Activated CD4-positive, alpha-beta memory T cell treated with anti-CD3 and anti-CD28 coated beads for 36 hours (primary cell): ENCODE measurements at places on chromosomes 1 and 21. TPM values are rescaled to one million over a fixed set of nuclear protein-coding genes. Genes with fewer than 3 reads are reported as not detected.

The CCDC185 gene
- not detected for total RNA-seq

GRCh38 chr21:16082038-16082816 is 352.4 kb downstream of the USP25 start:
- no peaks in the 10 kb centered on the region for H3K4me1 ChIP-seq
- H3K27me3 ChIP-seq, result no peaks in the 10 kb centered on the region
- no peak overlapping the region for H3K4me3 ChIP-seq
- no peak overlapping the region for H3K27ac ChIP-seq

DNA sequence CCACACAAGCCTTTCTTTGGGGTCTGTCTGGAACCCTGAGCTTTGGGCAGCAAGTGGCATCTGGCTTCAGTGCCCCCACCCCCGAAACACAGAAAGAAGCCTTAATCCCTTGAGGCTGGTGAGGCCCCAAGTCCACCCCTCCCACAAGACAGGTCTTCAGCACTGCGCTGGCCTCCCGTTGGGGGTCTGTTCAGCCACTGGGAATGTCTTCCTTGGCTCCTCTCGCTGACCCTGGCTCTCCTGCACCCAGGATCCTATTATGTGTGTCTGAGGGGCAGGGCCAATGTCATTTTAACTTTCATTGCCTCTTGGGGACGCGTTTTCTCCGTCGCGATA is 26.9 kb downstream of the ATP8B2 start:
- H3K27me3 ChIP-seq, result no peaks in the 10 kb centered on the region
- peaks cover 23% of the 10 kb centered on the region for H3K36me3 ChIP-seq
- peaks cover 45% of the 10 kb centered on the region for H3K4me1 ChIP-seq
- no peak for DNase-seq
- peak overlapping the region; percentile 72 for H3K4me3 ChIP-seq

DNA sequence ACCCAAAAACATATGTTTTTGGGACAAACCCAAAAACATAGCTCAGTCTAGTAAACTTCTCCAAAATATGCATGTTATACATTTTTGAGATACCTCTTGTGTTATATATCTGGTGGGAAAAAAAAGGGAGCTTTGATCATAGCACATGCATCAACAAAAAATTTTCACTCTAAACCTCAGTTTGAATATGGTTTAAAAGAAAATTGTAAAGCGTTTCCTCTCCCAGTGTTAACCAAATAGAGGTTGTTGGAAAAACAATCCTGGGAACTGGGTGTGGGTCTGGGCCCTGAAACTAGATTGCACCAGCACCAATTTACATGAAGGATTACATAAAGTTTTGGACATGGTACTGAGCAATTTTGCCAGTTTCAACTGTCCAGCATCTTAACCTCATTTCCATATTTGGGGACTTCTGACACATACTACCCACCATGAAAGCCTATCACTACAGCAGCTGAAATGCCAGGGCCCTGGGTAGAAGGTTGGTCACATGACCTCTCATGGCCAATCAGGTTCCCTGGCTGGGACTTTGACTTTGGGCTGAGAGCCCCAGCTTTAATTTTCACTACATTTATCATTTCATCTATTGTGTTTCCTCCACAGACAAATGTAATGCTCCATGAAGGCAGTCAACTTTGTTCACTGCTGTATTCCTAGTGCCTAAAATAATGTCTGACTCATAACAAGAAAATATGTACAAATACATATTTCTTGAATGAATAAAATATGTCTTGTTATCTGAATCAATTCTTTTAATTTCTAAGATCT is 150.7 kb downstream of the SETD4 start:
- H3K36me3 ChIP-seq, result no peaks in the 10 kb centered on the region
- H3K4me3 ChIP-seq, result no peak overlapping the region
- H3K27ac ChIP-seq, result no peak overlapping the region
- H3K27me3 ChIP-seq, result peaks cover 7% of the 10 kb centered on the region

DNA sequence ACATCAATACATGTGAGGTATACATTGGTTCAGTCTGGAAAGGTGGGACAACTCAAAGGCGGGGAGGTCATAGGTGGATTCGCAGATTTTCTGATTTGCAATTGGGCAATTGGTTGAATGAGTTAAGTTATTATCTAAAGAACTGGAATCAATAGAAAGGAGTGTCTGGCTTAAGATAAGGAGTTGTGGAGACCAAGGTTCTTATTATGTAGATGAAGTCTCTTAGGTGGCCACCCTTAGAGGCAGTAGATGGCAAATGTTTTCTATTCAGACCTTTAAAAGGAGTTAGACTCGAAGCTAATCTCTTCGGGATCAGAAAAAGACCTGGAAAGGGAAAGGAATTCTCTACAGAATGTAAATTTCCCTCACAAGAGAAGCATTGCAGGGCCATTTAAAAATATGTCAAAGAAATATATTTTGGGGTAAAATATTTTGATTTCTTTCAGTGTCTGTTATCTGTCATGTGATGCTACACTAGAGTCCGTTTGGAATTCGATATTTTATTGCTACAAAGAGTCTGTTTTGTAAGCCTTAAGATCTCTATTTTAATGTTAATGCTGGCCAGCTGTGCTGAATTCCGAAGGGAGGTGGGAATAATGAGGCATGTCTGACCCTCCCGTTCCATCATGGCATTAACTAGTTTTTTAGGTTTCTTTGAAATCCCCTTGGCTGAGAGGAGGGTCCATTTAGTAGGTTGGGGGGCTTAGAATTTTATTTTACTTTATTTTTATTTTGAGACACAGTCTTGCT is 265.1 kb downstream of the PTPRU start:
- no peaks in the 10 kb centered on the region for H3K4me1 ChIP-seq
- peaks cover 38% of the 10 kb centered on the region for H3K27me3 ChIP-seq
- H3K4me3 ChIP-seq, result no peak overlapping the region
- no peak overlapping the region for H3K27ac ChIP-seq

The A3GALT2 gene
- total RNA-seq, result not detected

- DNase-seq, result peak; percentile 5
- no peak overlapping the region for H3K4me3 ChIP-seq
- H3K27ac ChIP-seq, result no peak overlapping the region
- no peaks in the 10 kb centered on the region for H3K4me1 ChIP-seq
- H3K36me3 ChIP-seq, result no peaks in the 10 kb centered on the region
Observed at GRCh38 chr1:11530731-11531311, 51.9 kb downstream of the DISP3 start.

The OR6N1 gene
- not detected for total RNA-seq

The FBXO44 gene
- total RNA-seq, result 16.8 TPM

The ATP6V1G3 gene
- total RNA-seq, result not detected

The LCE2B gene
- total RNA-seq, result not detected

DNA sequence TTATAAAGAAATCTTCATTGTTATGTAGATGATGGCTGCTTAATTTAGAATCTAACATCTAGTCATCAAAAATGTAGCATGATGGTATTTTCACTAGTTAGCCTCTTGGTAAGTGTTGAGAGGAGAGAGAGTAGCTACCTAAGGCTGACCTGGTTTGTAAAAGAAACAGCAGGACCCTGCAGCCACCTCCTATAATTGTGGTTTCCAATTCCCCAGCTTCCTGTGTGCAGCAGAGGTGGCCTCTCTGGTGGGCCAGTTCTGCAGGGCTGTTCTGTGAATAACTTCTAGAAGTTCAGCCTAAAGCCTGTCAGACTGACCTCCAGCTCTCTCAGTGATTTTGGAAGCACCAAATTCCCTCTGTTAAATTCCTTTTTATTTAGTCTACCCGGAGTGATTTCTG is 246.4 kb upstream of the LRRC7 start:
- H3K27me3 ChIP-seq, result no peaks in the 10 kb centered on the region
- H3K36me3 ChIP-seq, result no peaks in the 10 kb centered on the region
- H3K27ac ChIP-seq, result no peak overlapping the region
- no peak for DNase-seq
- no peaks in the 10 kb centered on the region for H3K4me1 ChIP-seq
